Liver (tissue), 10 donors: ENCODE measurements at places on chromosomes 4 and X.

DNA sequence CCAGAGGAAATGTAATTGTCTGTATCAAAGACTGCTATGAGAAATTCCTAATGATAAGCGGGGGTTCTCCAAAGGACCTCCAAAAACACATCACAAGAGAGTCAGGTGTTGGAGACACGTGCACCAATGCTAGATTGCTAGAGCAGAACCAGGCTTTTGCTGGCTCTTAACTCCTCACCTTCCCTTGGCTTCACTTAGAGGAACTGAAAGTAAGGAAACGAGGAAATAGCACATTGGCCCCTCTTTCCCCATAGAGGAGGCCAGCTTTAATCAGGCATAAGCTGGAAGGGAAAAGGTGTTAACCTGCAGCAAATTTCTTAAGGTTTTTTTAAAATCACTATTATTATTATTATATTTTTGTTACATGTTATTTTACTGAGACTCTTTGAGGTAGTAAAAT, 13.6 kb downstream of the OTC start:
- no peak for DNase-seq

- no peak for DNase-seq
These were observed 5.0 kb upstream of the MSANTD1 start for GRCh38 chr4:3244002-3244401.

DNA sequence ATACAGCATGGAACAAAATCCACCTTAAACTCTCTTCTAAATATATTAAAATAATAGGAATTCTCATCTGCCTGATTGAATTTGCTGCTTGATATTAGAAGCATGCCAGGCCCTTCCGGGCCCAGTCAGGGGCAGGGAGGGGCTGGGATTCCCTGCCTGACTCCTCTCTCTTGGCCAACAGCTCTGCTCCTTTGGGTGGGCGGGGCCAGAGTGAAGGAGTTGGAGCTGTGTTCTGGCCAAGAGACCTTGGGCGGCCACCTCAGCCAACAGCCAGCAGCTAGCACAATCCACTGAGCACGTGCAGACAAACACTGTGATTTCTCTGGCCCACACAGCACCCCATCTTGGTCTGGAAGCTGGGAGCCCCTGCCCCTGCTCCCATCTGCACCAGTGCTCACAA, 140.3 kb downstream of the PJA1 start:
- DNase-seq = no peak

- DNase-seq = no peak
These were observed 152.5 kb upstream of the SPRY1 start for GRCh38 chr4:123244137-123244536.

DNA sequence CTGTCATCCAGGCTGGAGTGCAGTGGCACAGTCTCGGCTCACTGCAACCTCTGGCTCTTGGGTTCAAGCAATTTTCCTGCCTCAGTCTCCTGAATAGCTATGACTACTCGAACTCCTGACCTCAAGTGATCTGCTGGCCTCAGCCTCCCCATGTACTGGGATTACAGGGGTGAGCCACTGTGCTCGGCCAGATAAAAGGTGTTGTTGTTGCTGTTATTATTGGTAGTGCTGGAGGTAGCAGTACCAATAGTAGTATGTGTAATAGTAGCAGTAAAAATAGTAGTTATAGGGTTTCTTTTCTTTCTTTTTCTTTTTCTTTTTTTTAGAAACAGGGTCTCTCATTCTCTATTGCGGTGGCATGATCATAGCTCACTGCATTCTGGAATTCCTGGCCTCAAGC, 592.1 kb downstream of the ARAP2 start:
- DNase-seq = no peak

DNA sequence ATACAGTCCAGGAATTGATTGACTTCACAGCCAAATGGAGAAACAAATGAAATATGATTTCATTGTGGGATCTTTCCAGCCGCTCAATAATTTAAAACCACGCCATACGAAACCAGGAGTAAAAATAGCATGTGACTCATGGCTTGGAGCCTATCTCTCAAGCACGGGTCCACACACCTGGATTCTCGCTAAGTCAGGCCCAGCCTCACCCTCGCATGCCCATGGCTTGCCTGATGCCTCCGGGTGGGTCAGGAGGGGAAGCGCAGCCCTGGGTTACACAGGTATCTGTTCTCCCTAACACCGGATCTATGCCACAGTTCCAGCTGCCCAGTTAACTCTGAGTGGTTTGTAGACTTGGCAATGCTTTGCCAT, 5.6 kb upstream of the ABLIM2 start:
- no peak for DNase-seq

DNA sequence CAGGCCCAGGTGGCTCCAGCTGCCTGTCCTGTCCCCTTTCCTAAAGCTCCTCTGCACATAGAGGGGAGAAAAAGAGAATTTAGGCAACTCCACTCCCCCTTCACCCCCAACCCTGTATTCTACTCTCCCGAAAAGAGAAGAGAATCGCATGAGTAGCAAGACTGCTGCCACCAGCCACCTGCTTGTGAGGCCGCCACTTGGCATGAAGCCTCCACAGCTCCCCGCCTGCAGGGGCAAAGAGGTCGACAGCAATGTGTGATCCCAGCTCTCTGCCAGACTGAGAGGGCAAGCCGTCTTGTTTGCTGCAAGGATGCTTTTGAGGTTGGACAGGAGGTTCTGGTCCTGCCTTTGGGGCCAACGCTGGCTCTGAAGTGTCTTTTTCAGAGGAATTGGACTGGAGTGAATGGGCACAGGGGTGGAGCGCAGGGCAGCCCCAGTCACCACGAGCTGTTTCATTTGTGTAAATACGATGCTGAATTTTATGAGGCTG, 77.1 kb downstream of the STARD8 start:
- no peak for DNase-seq

DNA sequence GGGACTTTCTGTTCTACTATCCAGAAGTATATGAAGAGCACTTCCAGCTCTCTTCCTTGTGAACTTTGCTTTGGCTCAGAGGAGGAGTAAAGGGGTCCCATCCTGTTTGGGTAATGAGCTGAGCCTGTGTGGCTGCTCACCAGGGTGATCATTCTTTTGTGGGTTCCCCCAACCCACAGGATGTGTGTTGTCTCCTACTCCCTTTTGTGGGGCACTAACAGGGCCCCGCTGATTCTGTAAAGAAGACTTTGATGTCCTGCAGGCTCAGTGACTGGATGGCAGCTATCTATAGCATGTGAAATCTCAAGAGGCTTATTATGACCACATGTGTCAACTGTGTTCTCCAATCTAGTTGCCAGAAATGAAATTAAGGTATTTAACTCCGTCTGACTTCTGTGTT, 40.8 kb downstream of the ZNF518B start:
- DNase-seq = no peak

- no peak for DNase-seq
These were observed 50.8 kb downstream of the DTHD1 start for GRCh38 chr4:36332023-36332781.

DNA sequence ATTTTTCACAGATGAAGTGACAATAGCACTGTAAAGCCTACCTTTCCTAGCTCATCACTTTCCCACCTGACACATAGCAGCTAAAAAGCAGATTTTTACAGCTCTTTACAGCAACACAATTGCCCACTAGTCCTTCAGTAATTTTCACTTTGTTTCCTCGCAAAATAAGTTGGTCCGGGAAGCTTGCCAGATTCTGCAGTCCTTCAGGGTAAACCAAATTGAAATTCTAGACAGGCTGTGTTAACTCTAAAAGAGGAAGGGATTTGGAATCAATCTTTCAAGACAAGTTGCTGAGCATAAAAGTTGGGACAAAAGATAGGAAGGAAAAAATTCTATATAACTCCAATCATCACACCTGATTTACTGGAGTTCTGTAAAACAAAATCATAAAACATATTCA, 8.7 kb downstream of the C1QTNF7 start:
- DNase-seq = no peak

DNA sequence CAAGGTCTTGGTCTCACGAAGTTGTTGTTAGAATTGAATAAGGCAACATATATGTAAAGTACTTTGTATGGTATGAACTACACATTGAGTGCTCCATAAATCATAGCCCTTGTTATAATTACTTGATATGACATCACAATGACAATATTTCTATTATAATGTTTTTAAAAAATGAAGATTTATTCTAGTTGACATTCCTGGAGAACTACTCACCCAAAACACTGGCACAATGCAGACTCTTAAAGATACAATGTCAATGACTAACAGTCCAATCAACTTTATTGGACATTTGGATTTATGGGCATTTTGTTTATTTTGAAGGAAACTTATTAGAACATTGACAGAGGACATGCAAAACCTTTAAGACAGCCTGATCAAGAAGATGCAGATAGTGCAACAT, 55.3 kb downstream of the ASB9 start:
- DNase-seq = no peak

GRCh38 chrX:45710081-45710801, 509.6 kb upstream of the DIPK2B start:
- DNase-seq = no peak

DNA sequence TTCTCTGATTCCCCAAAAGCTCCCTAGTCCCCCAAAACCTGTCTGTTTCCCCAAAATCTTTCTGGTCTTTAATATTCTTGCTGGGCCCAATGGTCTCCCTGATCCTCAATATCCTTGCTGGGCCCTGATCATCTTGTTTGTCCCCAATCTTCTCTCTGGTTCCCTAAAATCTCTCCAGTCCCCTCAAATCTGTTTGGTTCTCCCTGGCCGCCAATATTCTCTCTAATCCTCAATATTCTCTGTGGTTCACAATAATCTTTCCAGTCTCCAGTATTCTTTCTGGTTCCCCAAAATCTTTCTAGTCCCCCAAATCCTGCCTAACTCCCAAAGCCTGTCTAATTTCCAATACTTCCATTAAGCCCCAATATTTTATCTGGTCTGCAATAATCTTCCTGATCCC, 18.5 kb downstream of the P2RY8 start:
- DNase-seq = no peak

- DNase-seq = no peak
These were observed 26.5 kb upstream of the CCDC160 start for GRCh38 chrX:134210465-134210864.

GRCh38 chr4:183920512-183920911, 15.4 kb downstream of the STOX2 start:
- DNase-seq = no peak

GRCh38 chrX:115341421-115341820, 51.9 kb downstream of the LUZP4 start:
- no peak for DNase-seq

GRCh38 chr4:126992910-126993309, 639.8 kb upstream of the INTU start:
- DNase-seq = no peak

DNA sequence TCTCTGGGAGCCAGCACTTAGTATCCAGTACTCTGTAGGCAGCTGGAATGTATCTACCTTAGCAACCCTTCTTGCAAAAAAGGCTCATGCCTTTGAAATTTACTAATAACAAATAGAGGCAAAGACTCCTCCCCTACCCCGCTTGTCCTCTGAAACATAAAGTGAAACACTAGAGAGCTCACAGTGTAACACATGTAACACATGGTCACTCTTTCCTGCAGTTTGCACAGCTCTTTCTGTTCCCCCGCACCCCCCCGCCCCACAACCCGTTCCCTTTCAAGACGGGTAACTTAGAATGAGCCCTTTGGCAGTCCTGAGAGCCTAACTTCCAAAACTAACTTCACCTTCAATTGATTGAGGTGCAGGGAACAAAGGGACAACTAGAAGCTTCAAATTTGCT, 6.0 kb upstream of the BCORL1 start:
- no peak for DNase-seq

DNA sequence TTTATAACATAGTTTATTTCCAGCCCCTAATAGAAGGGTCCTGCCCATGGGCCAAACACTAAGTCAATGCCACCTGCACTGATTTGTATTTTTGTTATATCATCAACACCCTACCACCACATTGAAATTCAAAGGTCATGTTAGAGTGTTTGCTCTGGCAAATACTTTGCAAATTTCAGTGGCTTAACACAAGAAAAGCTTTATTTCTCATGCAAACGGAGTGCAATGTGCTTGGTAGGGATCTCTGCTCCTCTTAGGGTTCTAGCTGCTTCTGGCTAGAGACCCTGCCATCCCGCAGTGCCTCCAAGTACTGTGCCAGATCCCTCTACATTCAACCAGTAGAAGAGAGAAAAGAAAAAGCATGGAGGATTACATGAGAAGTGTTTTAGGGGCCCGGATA, 230.8 kb upstream of the TET2 start:
- DNase-seq = no peak

GRCh38 chr4:145881989-145882388, 56.6 kb downstream of the ZNF827 start:
- no peak for DNase-seq

GRCh38 chr4:126372634-126373033, 1057.9 kb downstream of the FAT4 start:
- DNase-seq = no peak

- no peak for DNase-seq
These were observed 49.1 kb upstream of the MSANTD1 start for GRCh38 chr4:3199653-3200422.

DNA sequence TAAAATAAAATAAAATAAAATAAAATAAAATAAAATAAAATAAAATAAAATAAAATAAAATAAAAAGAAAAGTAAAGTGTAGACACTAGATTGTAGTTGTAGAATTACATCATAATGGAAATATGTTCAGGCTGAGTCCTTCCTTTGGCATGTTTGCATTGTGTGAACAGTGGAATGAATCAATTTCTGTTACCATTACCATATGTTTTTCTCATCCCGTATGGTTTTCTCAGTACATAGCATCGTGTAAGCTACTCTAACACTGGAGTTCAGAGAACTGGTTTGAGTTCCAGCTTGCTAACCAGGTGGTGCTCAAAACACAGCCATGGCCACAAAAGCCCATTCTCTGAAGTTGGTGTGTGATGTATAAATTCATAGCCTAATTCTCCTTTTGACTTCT, 45.9 kb downstream of the USP11 start:
- no peak for DNase-seq

DNA sequence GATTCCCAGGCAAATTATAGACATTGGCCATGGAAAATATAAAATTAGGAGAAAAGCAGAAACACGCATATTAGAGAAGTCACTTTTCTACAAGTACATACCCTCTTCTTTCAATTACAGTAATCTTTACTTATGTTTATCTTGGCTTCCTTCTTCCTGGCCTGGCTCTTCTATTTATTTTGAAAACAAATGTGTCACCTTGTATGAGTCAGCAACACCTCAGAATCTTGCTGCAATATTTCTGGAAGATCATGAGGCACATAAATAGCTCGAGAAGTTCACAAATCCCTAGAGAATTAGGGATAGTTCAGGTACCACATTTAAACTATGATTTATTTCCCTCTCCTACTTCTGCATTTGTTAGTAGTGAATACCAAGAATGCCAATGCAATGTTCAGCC, 124.6 kb downstream of the ANOS1 start:
- DNase-seq = no peak

GRCh38 chr4:110637408-110638088, 14.7 kb upstream of the PITX2 start:
- DNase-seq = no peak

- peak; percentile 52 for DNase-seq
These were observed at the start of gene SMARCA1 for GRCh38 chrX:129523079-129523911. Gene SMARCA1 (minus strand): TSS chrX:129523490. CDS start chrX:129523370, 120 bp downstream.

- no peak for DNase-seq
These were observed 151.0 kb downstream of the ANTXR2 start for GRCh38 chr4:79922011-79922410.

GRCh38 chrX:134144231-134144630, 92.8 kb upstream of the CCDC160 start:
- no peak for DNase-seq

- no peak for DNase-seq
These were observed 88.8 kb upstream of the PLS3 start for GRCh38 chrX:115472131-115472530.

GRCh38 chr4:75511841-75512240, 2.4 kb downstream of the RCHY1 start:
- no peak for DNase-seq

- DNase-seq = no peak
These were observed 72.8 kb downstream of the SLC9A7 start for GRCh38 chrX:46686003-46686645.

- no peak for DNase-seq
These were observed 11.2 kb downstream of the FAM9C start for GRCh38 chrX:13033193-13033592.
